ENCODE measurements at places on chromosomes 12 and 14.

GRCh38 chr14:50860478-50861086 lies 11.3 kb upstream of the ABHD12B start:
- DNase-seq = peak; percentile 79

DNA sequence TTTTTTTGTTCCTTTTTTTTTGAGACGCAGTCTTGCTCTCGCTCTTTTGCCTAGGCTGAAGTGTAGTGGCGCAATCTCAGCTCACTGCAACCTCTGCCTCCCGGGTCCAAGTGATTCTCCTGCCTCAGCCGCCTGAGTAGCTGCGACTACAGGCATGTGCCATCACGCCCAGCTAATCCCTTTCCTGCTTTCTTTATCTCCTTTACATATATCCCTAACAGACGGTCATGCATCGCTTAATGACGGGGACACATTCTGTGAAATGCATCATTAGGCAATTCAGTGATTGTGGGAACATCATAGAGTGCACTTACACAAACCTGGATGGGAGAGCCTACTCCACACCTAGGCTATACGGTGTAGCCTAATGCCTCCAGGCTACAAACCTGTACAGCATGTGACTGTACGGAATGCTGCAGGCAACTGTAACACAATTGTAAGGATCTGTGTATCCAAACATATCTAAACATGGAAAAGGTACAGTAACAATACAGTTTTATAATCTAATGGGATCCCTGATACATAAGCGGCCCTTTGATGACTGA lies 32.8 kb downstream of the NOS1 start:
- no peak for DNase-seq

DNA sequence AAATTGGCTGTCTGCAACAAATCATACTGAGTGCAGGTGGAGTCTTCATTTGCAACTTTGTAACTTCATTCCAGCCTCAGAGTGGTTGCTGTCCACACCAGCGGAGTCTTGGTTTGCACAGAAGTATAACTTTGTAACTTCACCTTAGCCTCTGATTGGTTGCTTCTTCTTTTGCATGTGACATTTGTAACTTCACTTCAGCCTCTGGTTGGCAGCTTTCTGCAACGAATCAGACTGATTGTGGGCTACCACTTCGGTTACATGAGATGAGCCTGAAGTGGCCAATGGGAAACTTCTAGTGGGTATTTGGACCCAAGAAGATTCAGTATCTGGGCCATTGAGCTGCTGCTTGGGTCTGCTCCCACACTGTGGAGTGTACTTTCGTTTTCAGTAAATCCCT lies 17.8 kb downstream of the RASSF8 start:
- no peak for DNase-seq

DNA sequence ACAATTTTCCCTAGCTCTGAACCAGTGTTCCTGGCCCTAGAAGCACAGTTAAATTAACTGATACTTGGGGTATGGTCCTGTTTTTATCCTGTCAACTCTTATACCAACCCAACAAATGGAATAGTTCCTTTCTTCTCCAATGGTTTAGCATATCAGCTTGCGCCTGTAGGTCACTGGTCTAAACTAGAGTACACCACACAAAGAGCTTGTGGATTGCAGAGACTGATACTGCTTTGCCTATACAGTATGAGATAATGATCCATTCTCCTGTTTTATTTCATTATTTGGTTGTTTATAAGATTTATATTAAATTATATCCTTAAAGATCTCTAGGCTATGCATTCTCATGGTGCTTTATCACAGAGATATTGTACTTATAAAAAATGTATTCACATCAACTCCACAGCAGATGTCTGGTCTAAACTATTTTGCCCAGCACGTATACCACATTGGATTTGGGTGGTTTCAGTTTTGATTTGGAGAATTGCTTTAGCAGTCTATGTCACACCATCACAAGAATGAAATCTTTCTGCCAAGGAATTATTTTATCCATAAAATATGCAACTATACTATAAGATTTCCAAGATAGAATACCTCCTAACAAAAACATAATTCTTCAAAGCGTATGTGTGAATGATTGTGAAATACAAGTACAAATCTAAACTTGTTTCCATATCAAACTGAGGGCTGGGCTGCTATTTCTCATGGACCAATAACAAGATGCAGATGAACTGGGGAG lies 142.1 kb downstream of the SLC16A7 start:
- no peak for DNase-seq

DNA sequence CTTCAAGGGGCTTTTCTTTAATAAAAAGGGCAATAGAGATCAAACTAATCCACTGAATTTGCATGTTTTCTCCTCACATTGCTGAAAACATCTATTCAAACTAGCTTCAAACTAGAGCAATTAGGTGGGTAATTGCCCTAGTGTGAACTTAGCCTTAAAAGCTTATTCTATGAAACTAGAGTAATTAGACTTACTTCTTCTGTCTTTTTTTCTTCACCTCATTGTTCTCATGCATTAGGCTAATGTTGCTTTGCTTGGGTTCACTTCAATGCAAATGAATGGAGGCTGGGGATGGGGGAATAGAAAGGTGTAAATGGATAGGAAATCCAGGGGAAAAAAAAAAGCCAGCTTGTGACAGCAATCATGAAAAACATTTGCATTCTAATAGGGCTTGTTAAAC lies 414.8 kb upstream of the LMO3 start:
- no peak for DNase-seq

DNA sequence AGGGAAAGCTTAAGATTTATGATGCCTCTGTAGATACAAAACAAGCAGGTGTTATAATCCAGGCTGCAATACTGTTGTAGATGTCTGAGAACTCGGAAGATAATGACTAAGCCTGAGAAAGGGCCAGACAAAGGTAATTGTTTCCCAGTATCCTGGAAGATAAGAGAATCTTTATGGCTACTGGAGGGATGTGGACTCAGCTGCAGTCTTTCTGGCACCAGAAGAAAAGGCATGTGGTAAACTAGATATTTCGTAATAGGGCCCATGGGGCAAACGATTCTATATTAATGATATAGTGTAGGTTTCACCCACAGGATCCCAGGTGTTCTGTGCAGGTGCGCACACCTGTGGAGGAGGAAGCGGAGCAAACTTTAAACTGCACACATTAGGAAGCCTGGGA lies 9.2 kb upstream of the APOLD1 start:
- no peak for DNase-seq

- no peak for DNase-seq
Measured at GRCh38 chr12:103169-103981, 36.8 kb downstream of the IQSEC3 start.

- no peak for DNase-seq
Measured at GRCh38 chr12:57517187-57517586, 3.1 kb downstream of the DDIT3 start.

GRCh38 chr12:131759176-131759575 lies 48.3 kb downstream of the SFSWAP start:
- no peak for DNase-seq

- DNase-seq = no peak
Measured at GRCh38 chr12:63423839-63424238, 244.5 kb downstream of the DPY19L2 start.

DNA sequence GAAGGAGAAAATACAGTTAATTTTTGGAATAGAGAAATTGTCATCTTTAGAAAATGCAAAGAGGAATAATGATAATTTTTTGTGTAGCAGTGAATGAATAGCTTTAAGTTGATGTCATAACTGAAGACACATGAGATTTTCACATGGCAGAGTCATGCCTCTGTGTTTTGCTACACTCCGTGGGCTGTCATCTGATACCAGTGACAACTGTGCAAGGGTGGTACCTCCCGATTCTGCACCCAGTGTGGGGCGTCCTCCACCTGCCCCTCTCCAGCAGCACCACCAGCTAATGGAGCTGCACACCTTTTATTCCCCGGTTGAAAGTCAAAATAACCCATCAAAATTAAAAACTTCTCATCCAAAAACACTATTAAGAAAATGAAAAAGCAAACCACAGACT lies 47.2 kb downstream of the ANKRD9 start:
- DNase-seq = no peak

- DNase-seq = no peak
Measured at GRCh38 chr12:11078246-11078645, 13.9 kb downstream of the TAS2R43 start.

- DNase-seq = no peak
Measured at GRCh38 chr12:87687362-87687761, 341.8 kb downstream of the C12orf50 start.

- no peak for DNase-seq
Measured at GRCh38 chr12:2696136-2696535, 98.6 kb upstream of the FKBP4 start.

GRCh38 chr14:104087505-104087904 lies 2.0 kb downstream of the ASPG start:
- DNase-seq = no peak
